Endothelial cell (in vitro differentiated cells): ENCODE measurements at places on chromosomes 6 and 20.

GRCh38 chr6:37492236-37492972, 7.3 kb downstream of the CCDC167 start:
- no peak for DNase-seq

DNA sequence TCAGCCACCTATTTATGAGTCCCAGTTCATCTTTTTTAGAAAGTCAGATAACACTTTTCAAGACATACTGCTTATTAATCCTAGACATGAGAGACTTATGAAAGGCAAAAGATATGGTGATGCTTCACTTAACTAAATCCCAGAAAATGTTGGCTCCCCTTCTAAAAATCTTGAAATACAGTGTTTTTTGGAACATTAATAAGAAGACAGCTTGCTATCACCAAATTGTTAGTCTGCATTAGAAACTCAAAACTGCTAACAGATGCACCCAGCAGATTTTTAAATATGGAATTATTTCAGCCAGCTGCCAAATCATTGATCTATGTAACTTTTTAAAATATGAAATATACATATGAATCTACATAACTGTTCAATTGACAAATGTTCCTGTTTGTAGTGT, 108.6 kb upstream of the TIAM2 start:
- DNase-seq: no peak

DNA sequence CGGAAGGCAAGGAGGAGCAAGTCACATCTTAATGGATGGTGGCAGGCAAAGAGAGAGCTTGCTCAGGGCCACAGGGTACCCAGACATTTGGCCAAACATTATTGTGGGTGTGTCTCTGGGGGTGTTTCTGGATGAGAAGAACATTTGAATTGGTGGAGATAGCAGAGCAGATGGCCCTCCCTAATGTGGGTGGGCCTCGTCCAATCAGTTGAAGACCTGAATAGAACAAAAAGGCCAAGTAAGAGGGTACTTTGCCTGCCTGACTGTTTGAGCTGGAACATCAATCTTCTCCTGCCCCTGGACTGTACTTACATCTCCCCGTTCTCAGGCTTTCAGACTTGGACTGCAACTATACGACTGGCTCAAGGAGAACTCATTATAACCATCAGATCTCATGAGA, 55.8 kb upstream of the SMIM28 start:
- no peak for DNase-seq

- no peak for DNase-seq
Observed at GRCh38 chr6:128415387-128415786, 105.0 kb downstream of the PTPRK start.

- peak; percentile 78 for DNase-seq
Observed at GRCh38 chr20:10034717-10035571, at the start of gene ANKEF1. ANKEF1 (plus strand) TSS chr20:10034987; CDS start chr20:10038302, 3,315 bp downstream.

GRCh38 chr6:134123666-134124208, 71.3 kb upstream of the SLC2A12 start:
- peak; percentile 9 for DNase-seq

DNA sequence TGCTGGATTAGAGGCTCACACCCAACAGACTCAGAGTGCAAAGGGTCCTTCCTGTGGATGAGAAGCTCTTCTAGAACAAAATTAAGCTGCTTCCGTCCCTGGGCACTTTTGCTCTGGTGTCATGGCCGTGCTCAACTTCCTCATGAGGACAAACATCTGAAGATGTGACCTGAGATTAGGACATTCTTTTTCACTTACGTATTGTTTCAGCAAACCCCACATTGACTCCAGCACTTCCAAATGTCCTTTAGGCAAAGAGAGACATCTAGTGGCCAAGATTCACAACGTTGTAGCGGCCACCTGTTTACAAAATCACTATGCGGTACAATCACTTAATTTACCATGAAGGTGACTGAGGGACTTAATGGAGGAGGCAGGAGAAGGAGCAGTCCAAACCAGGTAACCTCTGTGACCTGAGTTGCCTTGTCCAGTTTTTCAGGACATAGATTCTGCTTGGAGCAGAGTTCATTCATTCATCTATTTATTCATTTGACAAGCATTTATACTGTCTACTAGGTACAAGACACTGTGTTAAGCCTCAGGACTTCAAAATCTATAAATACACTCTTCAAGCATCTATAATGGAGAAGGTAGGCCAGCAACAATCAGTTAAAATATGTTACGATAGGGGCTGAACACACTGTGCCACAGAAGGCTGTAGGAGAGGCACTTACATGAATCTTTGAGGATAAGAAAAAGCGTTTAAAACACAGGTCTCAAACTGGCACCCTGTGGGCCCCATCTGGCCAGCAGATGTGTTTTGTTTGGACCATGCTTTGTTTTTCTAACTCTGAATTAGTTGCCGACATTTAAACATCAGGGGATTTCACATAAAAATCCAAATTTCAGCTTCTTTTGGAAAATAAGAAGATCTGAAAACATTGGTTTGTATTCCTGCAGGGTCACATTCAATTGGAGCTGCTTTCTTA, 5.6 kb upstream of the ADGRF1 start:
- DNase-seq: peak; percentile 63

GRCh38 chr6:25706314-25707014, 48.1 kb upstream of the SLC17A4 start:
- no peak for DNase-seq

GRCh38 chr6:124747349-124747748, 214.9 kb upstream of the RNF217 start:
- DNase-seq: no peak

- no peak for DNase-seq
Observed at GRCh38 chr20:41696428-41696827, 78.3 kb upstream of the CHD6 start.

- DNase-seq: no peak
Observed at GRCh38 chr6:37230104-37230503, 27.5 kb upstream of the TBC1D22B start.

GRCh38 chr6:107673076-107673494, 151.0 kb downstream of the SCML4 start:
- DNase-seq: no peak

DNA sequence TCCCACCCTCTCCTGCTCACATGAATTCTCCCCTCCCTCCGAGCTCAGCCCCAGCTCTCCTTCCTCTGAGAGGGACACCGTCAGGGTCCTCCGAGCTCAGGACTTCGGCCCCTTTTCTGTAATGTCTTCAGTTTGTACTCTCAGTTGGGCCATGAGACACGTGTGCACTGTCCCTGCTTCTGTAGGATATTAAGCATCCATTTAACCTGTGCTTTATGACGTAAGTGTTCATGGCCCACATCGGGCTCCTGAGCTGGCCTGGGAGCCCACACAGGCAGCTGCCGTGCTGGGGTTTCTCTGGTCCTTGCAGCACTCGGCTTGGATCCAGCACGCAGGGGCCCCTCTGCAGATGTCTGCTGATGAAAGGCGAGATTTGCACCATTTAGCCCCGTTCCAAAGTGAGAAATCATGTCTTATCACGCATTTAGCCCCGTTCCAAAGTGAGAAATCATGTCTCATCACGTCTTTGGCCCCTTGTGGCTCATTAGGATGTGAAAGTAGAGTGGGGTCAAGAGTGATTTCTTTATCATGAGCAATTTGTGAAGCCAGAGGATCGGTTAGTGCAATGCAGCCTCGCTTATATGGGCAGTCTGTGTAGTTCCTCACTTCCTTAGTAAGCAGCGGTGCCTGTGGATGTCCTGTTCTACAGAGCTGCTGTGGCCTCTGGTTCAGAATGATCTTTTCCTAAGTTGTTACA, 25.3 kb downstream of the DUSP22 start:
- no peak for DNase-seq

DNA sequence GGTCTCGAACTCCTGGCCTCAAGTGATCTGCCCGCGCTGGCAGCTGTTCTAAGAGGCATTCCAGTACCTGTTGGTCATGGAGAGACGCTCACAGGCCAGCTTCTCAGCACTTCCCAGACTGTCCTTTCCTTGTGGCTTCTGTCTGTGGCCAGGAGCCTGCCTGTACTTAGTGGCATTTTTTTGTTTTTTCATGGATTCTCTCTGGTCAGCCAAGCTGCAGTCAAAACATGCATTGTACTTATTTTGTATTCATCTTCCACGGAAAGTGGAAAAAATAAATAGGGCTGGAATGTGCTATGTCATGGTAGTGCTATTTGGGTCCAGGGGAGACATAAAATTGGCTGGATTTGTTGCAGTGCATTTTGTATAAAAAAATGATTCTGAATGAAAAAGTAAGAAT, 29.1 kb downstream of the ZDHHC14 start:
- DNase-seq: no peak

GRCh38 chr6:134216301-134217010, 101.5 kb downstream of the SGK1 start:
- no peak for DNase-seq

DNA sequence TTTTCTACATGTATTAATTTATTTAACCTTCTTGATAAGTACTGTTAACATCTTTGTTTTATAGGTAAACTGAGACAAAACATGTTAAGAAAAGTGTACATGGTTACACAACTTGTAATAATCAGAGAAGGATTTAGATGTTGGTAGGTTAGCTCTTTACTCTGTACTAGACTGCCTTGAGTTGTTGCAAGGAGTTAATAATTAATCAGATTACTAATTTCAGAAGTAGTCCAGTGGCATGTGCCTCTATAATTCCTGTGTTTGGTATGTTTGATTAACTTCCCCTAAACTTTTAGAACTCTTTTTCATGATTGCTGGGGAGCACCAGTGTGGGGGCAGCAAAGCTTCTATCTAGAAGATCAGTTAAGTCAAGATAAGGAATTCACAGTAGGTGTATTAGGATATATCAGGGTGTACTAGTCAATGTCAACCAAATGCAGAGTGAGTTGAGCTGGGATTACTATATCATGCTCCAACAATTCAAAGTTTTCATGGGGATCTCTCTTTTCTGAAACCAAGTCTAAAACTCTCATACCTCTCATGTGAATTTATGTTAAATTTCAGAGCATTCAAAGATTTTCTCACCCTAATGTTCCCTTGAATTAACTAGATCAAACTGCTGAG, 129.7 kb upstream of the AHI1 start:
- no peak for DNase-seq

DNA sequence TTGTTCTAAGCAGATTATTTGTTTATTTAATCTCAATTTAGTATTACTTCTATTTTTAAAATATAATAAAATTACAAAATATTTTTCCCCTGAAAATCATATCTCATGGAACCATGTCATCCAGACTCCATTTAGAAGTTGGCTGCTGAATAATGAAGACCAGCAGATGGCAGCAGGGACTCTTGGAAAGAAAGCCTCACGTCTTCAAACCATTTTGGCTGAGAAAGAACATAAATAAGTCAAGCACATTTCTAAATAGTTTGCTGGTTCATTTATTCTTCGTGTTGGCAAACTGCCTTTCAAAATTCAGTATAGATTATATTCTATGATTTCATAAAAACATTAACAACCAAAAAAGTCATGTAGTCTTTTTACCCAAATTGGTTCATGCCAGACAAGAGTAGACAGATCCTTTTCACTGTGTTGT, 71.7 kb downstream of the RCAN2 start:
- peak; percentile 53 for DNase-seq

GRCh38 chr6:105867277-105867676, 218.9 kb upstream of the PRDM1 start:
- no peak for DNase-seq

DNA sequence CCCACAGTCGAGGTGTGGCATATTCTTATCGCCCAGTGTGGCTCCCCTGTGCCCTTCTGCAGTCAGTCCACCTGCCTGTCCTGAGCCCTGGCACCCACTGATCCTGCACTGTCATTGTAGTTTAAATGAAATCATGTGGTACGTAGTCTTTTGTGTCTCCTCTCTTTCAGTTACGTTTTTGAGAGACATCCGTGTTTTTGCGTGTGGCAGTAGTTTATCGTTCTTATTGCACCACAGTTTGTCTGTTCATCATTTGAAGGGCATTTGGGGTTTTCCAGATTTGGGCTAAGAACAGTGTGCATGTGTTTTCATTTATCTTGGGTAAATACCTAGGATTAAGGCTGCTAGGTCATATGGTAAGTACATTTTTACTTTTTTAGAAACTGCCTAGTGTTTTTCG, 49.3 kb downstream of the SPATA2 start:
- DNase-seq: no peak

GRCh38 chr6:109013656-109014305, 80.9 kb downstream of the SESN1 start:
- DNase-seq: no peak

GRCh38 chr20:60378620-60379019, 420.4 kb downstream of the CDH26 start:
- DNase-seq: no peak

DNA sequence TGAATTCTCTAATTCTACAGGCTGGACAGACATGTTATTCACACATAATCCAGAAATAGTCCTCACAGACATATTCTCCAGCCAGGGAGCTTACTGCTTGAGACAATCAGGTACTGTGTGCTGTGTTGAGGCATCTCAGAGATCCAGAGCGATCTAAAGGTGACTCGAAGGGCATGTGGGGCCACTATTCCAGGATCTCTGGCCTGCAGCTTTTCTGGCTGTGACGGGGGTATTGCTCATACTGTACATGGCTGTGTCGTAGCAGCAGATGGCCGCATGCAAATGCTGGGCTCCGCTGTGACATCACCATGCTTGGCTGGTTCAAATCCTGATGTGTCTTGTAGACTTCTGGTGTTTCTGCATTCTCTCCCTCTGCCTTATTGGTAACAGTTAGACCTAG, 37.8 kb downstream of the CD109 start:
- DNase-seq: no peak

GRCh38 chr6:82576284-82576683, 212.7 kb downstream of the TPBG start:
- no peak for DNase-seq

DNA sequence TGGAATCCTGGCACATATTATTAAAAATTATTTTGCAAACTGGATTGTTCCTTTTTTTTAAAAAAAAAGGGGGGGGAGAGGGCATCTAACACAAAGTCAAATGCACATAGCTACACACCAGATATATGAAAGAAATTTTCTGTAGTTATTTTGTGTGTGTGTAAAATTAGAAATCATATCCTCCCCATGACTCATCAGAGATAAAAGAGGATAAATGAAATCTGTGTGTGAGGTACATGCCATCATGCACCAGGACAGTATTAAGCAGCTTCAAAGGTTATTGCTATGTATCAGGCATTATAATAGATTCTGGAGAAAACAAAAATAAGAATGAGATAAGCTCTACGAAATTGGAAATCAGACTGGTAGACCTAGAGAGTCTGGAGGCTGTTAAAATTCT, 5.2 kb downstream of the BTBD9 start:
- DNase-seq: no peak

DNA sequence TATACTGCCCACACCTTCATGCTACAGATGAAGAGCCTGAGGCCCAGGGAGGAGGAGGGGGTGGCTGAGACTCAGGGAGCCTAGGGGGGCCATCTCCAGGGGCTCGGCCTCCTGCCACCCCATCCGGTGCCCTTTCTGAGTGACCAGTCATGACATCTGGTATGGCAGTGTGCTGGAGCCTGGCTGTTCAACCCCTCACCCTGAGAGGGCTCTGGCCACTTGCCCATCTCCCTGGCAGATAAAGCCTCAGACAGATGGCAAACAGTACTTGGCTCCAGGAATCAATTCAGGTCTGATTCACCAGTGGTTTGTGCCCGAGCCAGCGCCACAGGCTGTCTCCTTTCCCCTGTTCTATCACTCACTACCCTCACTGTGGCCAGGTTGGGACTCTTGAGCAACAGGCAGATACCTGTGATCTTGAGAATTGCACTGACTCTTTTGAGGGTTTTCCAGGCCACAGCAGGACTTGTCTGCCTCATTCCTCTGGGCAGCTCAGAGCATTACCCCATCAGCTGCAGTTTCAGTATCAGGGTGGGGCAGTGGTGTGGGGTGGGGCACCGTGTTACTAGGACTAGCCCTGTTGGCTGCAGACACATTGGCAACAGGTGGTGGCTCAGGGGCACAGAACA, 22.8 kb downstream of the SRSF3 start:
- no peak for DNase-seq
